ENCODE measurements at places on chromosomes 3 and 15. TPM values are rescaled to one million over a fixed set of nuclear protein-coding genes. Genes with fewer than 3 reads are reported as not detected.

- DNase-seq, result peak; percentile 84
These were observed 12.6 kb upstream of the LMAN1L start for GRCh38 chr15:74799856-74800558.

DNA sequence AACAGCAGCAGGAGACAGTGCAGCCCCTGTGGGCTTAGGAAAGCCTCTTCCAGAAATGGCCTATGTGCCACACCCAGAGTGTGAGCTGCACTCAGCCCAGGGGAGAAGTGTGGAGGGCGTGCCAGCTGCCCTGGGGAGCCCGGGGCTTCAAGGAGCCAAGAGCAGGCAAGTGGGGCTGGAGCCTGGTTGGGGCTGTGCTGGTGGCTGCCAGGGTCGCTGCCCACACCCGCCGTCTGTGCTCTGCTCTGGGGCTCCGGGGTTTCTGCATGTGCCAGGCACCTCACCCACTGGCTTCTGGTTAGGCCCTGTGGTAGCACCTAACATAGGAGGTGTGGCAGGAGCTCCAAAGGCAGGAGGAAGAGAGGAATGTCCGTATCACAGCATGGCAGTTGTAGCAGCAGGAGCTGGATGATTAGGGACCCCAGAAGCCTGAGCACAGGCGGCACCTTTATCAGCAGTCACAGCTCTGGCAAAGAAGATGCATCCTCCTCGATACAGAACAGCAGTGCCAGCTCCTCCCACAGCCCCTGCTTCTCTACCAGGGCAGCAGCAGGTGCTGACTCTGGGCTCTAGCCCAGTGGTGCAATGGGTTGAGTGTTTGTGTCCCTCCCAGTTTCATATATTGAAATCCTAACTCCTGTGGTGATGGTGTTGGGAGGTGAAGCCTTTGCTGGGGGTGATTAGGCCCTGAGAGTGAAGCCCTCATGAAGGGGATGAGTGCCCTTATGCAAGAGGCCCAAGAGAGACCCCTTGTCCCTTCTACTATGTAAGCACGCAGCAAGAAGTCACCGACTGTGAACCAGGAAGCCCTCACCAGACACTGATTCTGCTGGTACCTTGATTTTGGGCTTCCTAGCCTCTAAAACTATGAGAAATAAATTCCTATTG lies 70.0 kb upstream of the KLF13 start:
- DNase-seq, result no peak

CKMT1A gene
- total RNA-seq, result 28.7 TPM

TRIM69 gene
- 10.2 TPM for total RNA-seq

CSPG4 gene
- 6.0 TPM for total RNA-seq
